ENCODE measurements at places on chromosomes 4 and X. TPM values are rescaled to one million over a fixed set of nuclear protein-coding genes. Genes with fewer than 3 reads are reported as not detected.

The BMX gene
- 0.31 TPM for polyA plus RNA-seq

The PHF8 gene
- 28.7 TPM for polyA plus RNA-seq

The BEX5 gene
- 18.8 TPM for polyA plus RNA-seq

DNA sequence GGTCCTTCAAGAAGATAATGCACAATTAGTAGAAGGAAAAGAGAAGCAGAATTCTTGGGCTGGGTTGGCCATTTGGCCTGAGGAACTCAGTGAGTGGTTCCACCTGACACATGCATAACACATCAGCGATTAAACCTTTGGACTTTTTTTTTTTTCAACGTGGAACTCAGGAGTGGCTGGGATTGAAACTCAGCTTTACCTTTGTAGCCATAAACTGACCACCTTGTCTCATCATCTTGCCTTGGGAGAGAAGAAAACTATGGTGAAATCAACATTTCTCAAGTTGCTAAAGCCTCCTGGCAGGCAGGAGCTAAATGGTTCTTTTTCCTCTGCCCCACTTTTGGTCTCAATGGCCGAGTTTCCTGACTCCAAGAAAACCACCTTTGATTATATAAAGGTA lies 16.3 kb downstream of the PTTG2 start:
- DNase-seq: no peak

GRCh38 chrX:150291014-150291413 lies 72.1 kb upstream of the MAMLD1 start:
- DNase-seq: no peak

- DNase-seq: no peak
Observed at GRCh38 chr4:123304151-123304964, 92.2 kb upstream of the SPRY1 start.

DNA sequence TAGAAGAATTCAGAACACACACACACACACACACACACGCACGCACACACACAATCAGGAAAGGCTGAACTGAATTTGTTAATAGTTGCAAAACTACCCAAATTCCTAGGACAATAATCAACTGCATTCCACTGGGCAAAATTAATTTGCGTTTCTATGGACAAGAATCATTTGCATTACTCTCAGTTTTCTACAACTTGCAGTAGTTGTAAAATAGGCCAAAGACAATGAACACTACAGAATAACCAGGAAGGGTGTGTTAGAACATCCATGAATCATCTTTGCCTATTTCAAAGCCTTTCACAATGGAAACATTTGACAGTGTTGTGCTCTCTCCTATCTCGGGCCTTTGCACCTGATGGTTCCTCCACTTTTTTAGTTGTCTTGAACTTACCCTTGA lies 77.1 kb upstream of the IGFBP7 start:
- DNase-seq: no peak

DNA sequence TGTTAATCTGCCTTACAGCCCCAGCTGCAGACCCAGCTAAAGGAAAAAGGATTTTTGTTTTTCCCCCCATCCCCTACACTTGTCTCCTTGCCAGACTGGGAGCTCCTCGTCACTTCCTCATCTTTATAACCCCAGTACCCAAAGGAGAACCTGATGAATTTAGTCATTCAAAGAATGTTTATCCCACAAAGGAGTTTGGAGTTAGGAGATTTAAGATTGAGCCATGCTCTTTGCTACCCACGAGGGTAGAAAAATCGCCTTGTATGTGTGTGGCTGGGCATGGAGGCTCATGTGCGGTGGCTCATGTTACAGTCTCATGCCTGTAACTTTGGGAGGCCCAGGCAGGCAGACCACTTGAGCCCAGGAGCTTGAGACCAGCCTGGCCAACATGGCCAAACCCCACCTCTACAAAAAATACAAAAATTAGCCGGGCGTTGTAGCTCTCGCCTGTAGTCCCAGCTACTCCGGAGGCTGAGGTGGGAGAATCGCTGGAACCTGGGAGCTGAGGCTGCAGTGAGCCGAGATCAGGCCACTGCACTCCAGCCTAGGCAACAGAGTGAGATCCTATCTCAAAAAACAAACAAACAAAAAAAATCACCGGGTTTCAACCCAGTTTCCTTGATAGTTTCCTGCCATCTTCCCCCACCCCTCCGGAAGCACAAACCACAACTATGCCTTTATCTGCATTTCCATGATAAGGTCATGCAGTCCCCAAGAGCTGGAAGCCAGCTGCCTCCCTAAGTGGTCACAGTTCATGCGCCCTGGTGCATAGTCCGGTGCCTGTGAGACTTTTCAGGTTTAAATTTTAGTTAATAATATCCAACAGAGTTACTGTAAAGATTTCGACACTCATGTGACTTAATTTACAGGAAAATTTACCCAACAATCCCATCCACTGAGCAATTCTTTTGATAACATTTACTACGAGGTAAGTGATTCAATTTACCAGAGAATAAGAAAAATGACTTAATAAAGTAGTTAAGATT lies 1.5 kb downstream of the CFAP97 start:
- DNase-seq: no peak

- DNase-seq: no peak
Observed at GRCh38 chrX:55777596-55777995, 60.0 kb downstream of the RRAGB start.

DNA sequence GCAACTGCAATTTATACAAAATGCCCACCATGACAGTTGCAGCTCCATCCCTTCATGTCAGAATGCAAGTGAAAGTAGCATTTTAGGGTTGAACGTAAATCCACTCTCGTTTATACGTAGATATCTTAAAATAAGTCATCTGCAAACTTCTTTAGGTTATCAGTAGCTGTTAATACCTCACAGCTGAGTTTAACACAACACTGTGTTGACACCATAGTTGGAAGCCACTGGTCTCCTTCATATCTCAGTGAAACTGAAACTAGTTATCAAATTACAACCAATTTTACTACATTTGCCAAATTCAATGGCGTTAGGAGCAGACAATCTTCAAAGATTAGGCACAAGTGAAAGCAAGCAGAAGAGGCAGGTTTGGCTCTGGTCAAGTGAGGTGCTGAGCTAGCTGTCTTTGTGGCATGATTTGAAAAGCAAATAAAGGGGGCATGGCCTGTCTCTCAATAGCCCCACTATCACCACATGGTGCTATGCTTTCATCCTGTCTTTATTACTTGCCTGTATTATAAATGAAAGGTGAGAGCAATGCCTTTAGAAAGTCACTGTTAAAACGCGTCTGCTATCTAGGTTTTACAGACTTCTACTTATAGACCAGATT lies 12.3 kb downstream of the PPP3CA start:
- no peak for DNase-seq

GRCh38 chrX:150164971-150165600 lies 198.0 kb upstream of the MAMLD1 start:
- no peak for DNase-seq
